ENCODE measurements at places on chromosomes 3 and 15. TPM values are rescaled to one million over a fixed set of nuclear protein-coding genes. Genes with fewer than 3 reads are reported as not detected.

Gene GUCA1C
- not detected for total RNA-seq

Gene CHDH
- 32.4 TPM for total RNA-seq

Gene PTPRG
- 46.4 TPM for total RNA-seq

Gene CLDN11
- 0.51 TPM for total RNA-seq

Gene UQCC5
- 38.6 TPM for total RNA-seq

DNA sequence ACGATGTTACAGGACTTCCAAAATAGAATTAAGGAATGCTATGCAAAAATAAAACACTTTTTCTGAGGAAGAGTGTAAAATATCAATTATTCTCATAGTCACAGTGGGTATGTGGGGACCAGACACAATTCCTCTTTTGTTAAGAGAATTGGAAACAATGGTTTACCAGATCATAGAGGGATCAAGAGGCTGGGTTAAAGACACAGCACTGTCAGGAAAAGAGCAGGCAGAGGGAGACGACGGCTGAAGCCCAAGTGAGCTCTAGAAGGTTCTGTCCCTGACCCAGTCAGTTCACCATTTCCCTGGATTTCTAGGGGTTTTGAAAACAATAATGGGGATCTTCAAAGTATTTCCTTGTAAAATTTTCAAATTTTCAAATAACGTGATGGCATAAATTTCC, 54.0 kb upstream of the POLR2M start:
- no peaks in the 10 kb centered on the region for H3K27me3 ChIP-seq
- H3K27ac ChIP-seq = no peak overlapping the region
- no peaks in the 10 kb centered on the region for H3K4me1 ChIP-seq
- H3K4me3 ChIP-seq = no peak overlapping the region

GRCh38 chr3:38655708-38656300, 6.3 kb upstream of the SCN5A start:
- DNase-seq = no peak
- no peaks in the 10 kb centered on the region for H3K36me3 ChIP-seq
- H3K4me1 ChIP-seq = no peaks in the 10 kb centered on the region
- no peak overlapping the region for H3K4me3 ChIP-seq
- H3K27me3 ChIP-seq = no peaks in the 10 kb centered on the region
- no peak overlapping the region for H3K27ac ChIP-seq

DNA sequence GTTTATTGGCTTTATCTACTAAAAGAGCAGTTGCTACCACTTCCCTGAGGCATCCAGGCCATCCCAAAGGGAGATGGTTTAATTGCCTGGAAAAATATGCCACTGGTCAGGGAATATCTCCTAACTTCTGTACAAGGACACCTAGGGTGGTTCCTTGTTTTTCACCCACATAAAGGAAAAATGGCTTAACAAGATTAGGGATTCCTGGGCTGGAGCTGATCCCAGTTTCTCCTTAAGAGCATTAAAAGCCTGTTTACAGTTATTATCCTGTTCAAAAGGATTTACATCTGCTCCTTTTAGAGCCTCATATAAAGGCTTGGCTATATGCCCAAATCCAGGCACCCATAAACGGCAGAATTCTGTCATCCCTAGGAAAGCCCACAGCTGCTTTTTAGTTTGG, 70.2 kb upstream of the WNT7A start:
- no peaks in the 10 kb centered on the region for H3K27me3 ChIP-seq
- no peak for DNase-seq
- H3K36me3 ChIP-seq = peaks cover 1% of the 10 kb centered on the region
- H3K27ac ChIP-seq = no peak overlapping the region
- H3K4me1 ChIP-seq = peaks cover 30% of the 10 kb centered on the region
- no peak overlapping the region for H3K4me3 ChIP-seq

GRCh38 chr15:99168601-99169580, 64.0 kb downstream of the SYNM start:
- H3K27ac ChIP-seq = no peak overlapping the region
- H3K4me3 ChIP-seq = no peak overlapping the region
- no peak for DNase-seq
- H3K36me3 ChIP-seq = no peaks in the 10 kb centered on the region

GRCh38 chr3:30124435-30125370, 481.7 kb upstream of the TGFBR2 start:
- no peak overlapping the region for H3K4me3 ChIP-seq
- H3K36me3 ChIP-seq = no peaks in the 10 kb centered on the region
- no peak overlapping the region for H3K27ac ChIP-seq
- no peak for DNase-seq

DNA sequence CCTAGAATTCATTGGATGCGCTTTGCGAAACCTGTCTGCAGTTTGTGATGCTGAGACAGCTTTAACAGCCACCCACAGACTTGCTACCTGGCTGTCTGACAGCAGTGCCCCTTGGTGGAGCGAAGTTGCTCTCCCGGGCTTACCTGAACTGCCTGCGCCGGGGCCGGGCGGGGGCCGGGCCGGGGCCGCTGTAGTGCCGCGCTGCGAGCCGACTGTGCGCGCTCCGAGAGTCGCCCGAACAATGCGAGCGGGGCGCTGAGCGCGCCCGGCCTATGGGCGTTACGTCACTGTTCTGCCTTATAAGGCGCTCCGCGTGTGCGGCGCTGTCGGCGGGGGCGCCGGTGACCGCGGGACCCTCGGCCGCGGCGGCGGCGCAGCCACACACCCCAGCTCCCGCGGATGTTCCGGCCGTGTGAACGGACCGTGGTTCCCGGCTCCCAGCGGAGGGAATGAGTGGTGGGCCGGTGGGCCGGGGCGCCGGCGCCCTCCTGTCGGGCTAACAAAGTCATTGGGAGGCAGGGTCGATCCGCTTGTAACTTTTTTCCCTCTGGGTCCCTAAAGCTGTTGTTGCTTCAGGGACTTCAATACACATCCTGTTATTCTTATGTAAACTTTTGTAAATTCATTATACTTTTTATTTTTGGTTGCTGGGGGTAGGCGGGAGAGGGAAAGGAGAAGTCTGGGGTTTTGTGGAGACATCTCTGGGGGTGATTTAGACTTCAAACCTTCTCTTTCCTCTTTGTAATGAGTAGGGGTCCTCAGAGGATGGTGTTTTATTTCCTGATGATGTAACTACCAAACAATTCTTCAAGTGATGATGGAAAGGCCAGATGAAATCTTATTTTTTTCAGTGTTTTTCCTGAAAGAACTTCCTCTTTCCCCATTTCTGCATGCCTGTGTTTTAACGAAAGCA, 58.5 kb downstream of the CMSS1 start:
- H3K36me3 ChIP-seq = no peaks in the 10 kb centered on the region
- peak; percentile 90 for DNase-seq
- peak overlapping the region; percentile 89 for H3K27ac ChIP-seq
- peak overlapping the region; percentile 67 for H3K4me3 ChIP-seq
- H3K27me3 ChIP-seq = no peaks in the 10 kb centered on the region

- DNase-seq = no peak
- H3K4me3 ChIP-seq = no peak overlapping the region
- H3K27ac ChIP-seq = no peak overlapping the region
- H3K4me1 ChIP-seq = no peaks in the 10 kb centered on the region
Observed at GRCh38 chr3:152672320-152672649, 162.6 kb upstream of the P2RY1 start.

- H3K27ac ChIP-seq = no peak overlapping the region
- no peaks in the 10 kb centered on the region for H3K36me3 ChIP-seq
- H3K4me3 ChIP-seq = no peak overlapping the region
- H3K4me1 ChIP-seq = no peaks in the 10 kb centered on the region
Observed at GRCh38 chr3:183631715-183632114, 3.7 kb upstream of the KLHL24 start.

DNA sequence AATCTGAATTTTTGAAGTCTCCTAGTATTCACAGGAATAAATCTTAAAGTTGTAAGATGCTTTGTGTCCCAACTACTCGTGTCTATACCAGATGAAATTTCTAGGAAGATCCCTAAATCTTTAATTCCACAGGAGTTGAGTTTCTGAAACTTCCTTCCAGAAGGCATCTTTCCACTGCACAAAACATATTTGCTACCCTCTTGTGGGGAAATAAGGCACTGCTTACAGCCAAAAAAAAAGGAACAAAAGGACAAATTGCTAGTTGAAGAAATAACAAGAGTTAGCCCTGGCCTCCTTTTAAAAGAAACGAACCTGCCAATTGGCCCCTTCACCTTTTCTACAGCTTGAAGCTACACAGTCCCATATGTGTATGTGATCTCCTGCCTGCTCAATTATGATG, 54.0 kb downstream of the TAFA4 start:
- no peaks in the 10 kb centered on the region for H3K27me3 ChIP-seq
- DNase-seq = no peak
- H3K27ac ChIP-seq = no peak overlapping the region
- H3K36me3 ChIP-seq = no peaks in the 10 kb centered on the region
- no peaks in the 10 kb centered on the region for H3K4me1 ChIP-seq
- H3K4me3 ChIP-seq = no peak overlapping the region
